ENCODE measurements at places on chromosomes 5 and 9. TPM values are rescaled to one million over a fixed set of nuclear protein-coding genes. Genes with fewer than 3 reads are reported as not detected.

DNA sequence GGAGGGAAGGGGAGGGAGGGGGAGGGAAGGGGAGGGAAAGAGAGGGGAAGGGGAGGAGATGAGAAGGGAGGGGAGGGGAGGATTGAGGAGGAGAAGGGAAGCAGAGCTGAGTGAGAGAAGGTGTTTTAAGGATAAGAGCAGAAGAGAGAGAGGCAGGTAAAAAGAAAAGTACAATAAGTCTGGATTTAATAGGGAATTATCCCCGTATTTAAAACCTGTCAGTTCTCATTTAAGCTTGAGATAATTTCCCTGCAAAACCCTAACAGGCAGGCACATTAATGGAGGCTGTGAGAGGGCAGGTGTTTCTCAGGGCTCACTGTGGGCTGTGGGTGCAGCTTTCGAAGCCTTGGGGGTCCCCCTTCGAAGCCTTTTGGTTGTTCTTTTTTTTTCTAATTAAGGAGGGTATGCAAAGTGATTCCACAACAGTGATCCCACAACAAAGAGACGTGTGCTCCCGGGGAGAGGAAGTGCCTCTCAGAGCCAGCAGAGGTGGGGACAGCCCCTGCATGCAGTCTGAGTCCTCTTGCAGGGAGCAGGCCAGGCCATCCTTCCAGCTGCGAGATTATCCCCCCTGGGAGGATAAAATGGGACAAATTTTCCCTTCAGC, 317.9 kb upstream of the IRX1 start:
- no peaks in the 10 kb centered on the region for H3K36me3 ChIP-seq
- H3K4me1 ChIP-seq, result no peaks in the 10 kb centered on the region
- H3K27ac ChIP-seq, result no peak overlapping the region
- no peaks in the 10 kb centered on the region for H3K27me3 ChIP-seq
- H3K4me3 ChIP-seq, result no peak overlapping the region
- DNase-seq, result no peak

GRCh38 chr5:19903611-19904010, 84.4 kb downstream of the CDH18 start:
- no peak overlapping the region for H3K27ac ChIP-seq
- no peak for DNase-seq

DNA sequence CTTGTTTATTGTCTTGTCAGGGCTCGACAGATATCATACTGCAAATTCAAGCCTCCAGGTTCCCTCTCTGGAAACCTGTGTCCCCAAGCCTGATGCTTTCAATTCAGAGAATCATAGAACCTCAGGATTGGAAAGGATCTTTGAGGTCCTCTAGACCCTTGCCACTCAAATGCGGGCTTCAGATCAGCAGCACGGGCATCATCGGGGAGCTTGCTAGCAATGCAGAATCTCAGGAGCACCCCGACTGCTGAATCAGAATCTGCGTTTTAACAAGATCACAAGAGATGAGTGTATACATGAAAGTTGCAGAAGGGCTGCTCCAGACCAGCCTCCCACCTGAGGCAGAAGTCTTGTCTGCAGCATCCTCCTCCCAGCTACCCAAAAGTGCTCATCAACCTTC, 13.1 kb upstream of the EGFLAM start:
- no peaks in the 10 kb centered on the region for H3K4me1 ChIP-seq
- no peak overlapping the region for H3K4me3 ChIP-seq
- no peak for DNase-seq
- H3K36me3 ChIP-seq, result no peaks in the 10 kb centered on the region

AGPAT2 gene
- 2.5 TPM for total RNA-seq

DNA sequence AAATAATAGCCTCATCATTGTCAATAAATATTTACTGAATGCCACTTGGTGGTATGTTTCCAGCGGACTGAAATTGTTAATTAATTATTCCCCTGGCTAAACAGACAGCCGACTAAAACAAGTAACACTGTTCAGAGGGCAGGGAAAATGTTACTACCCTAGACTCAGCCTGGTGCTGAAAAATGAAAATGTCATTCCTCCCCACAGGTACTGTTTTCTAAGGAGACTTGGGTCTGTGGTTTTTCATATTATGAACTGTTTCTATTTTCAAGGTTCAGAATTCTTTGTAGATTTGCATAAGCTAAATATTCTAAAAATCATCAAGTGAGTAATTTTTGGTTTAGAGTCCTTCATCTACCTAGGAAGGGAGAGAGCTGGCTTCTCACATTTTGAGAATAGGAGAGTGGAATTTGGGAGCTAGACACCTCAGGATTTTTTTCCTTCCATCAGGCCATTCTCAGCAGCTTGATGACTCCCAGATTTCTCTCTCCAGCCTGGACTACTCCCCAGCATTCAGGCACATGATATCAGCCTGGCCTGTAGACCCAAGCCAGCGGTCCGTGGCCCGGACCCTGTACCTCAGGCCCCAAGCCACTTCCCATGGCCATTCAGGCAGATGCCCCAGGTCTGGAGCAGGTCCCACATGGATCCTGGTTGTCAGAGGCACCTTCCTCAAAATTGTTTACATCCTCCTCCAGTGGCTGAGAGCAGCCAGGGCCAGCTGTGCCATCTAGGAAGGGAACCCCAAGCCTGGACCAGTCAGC, 24.4 kb downstream of the BHMT start:
- H3K27ac ChIP-seq, result no peak overlapping the region
- H3K4me1 ChIP-seq, result peaks cover 24% of the 10 kb centered on the region
- H3K4me3 ChIP-seq, result no peak overlapping the region
- no peak for DNase-seq
- H3K27me3 ChIP-seq, result no peaks in the 10 kb centered on the region

GRCh38 chr9:81382281-81382680, 307.1 kb downstream of the TLE1 start:
- no peak for DNase-seq
- H3K4me3 ChIP-seq, result no peak overlapping the region
- no peak overlapping the region for H3K27ac ChIP-seq
- H3K36me3 ChIP-seq, result no peaks in the 10 kb centered on the region

SLC46A2 gene
- not detected for total RNA-seq

Measured in HepG2 (cell line).